Mucosa of descending colon (tissue), 3 donors: ENCODE measurements at places on chromosomes 3 and 15. TPM values are rescaled to one million over a fixed set of nuclear protein-coding genes. Genes with fewer than 3 reads are reported as not detected.

DNA sequence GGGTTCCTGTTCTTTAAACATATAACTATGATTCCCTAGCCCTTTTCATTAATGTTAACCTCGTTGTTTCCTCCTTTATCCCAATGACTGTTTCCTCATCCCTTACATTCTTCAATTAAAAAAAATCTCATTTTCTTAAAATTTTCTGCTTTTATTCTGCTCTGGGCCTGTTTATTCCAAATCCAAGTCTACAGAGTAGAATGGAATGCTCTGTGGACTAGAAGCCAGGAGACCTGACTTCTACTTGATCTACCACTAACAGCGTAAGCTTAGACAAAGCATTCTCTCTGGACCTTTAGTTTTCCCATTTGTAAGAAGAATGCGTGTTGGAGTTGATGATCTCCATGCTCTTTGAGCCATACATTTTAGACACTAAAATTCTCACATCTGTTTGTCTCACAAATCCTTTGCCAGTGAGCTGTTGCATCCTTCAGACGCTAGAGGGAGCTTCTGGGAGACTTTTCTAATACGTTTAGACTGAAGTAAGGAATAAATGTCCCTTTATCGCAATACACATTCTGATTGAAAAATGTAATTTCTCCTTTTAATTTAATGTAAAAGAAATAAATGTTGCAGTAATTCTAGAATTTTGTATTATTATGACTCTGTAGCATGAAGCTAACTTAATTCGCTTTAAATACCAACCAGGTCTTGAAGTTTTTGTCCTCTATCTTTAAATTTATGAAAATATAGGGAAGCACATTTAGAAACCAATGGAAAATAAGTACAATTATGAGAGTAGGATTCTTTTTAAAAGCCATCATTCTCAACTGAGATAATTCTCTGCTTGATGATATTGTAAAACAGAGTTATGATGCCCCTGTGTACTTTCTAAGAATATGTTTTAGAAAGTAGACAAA, 21.7 kb upstream of the GMNC start:
- no peak for DNase-seq

- no peak for DNase-seq
These were observed 100.8 kb downstream of the EEFSEC start for GRCh38 chr3:128254066-128254590.

- DNase-seq, result no peak
These were observed 12.5 kb downstream of the XYLB start for GRCh38 chr3:38359038-38359437.

GRCh38 chr15:31352911-31353811, 26.5 kb downstream of the KLF13 start:
- peak; percentile 84 for DNase-seq

- DNase-seq, result no peak
These were observed 18.4 kb downstream of the ZNF860 start for GRCh38 chr3:31999907-32000439.

LRRC49 gene
- total RNA-seq, result 5.7 TPM

GOLGA8R gene
- 3.6 TPM for total RNA-seq

DNA sequence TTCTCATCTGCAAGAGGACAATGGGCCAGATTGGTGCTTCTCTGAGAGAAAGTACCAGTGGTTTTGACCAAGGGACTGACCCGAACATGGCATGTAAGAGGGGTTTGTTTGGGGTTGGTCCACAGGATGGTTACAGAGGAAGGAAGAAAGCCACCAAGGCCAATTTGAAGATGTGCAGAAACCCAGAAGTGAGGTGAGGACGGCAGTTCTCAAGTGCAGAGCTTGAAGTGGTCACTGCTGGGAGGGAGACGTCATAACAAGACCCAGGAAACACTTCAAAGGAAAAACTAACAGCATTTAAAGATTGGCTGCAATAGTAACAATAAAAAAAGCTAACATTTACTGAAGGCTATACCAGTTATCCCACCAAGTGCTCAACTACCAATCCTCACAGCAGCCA, 29.1 kb downstream of the LIPC start:
- no peak for DNase-seq

GRCh38 chr3:40872258-40872920, 326.9 kb upstream of the CTNNB1 start:
- DNase-seq, result no peak

TNFAIP8L3 gene
- total RNA-seq, result 8.2 TPM

GRCh38 chr3:136332302-136332701, 82.2 kb downstream of the PCCB start:
- no peak for DNase-seq

DNA sequence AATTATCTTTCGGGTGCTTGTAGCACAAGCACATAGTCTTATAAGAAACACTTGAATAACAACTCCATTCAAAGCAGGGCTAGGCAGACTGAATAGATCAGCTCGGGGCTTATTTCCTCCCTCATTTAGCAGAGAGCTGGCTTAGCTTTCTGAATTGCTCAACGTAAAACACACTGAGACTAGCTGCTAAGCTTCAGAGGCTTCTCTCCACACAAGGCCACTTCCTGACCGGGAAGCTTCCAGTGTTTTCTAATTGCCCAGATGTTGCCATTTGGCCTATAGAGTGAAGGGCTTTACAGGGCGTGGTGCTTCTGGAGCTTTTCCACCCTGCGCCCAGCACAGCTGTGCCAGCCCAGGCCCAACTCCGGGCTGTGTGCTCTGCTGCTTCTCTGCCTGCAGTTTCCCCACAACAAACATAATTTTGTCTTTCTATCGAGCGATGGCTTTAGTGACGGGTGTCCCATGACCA, 16.6 kb downstream of the FAM240A start:
- DNase-seq, result peak; percentile 77

PLA1A gene
- 0.58 TPM for total RNA-seq

DNA sequence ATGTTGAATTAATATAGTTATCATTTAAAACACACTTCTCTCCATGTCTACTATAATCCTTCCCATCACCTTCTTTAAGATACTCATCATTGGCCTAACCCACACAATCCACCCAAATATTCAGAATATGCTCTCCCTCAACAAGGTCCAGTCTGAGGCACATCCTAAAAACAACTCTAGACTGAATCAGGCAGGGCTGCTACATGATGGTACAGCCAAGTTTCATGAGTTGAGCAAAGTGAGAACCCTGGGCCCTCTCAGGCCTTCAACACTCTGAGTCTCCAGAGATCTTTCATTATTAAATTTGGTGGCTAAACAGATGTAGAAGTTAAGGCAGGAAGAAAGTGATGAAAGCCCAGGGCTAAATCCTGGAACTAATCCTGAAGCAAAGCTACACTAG, 16.2 kb downstream of the ZNF148 start:
- DNase-seq, result no peak

ALDH1A3 gene
- 12.9 TPM for total RNA-seq

- DNase-seq, result no peak
These were observed 1114.8 kb downstream of the ROBO2 start for GRCh38 chr3:78154521-78155186.

GP9 gene
- total RNA-seq, result 0.90 TPM

IGSF11 gene
- not detected for total RNA-seq

DNA sequence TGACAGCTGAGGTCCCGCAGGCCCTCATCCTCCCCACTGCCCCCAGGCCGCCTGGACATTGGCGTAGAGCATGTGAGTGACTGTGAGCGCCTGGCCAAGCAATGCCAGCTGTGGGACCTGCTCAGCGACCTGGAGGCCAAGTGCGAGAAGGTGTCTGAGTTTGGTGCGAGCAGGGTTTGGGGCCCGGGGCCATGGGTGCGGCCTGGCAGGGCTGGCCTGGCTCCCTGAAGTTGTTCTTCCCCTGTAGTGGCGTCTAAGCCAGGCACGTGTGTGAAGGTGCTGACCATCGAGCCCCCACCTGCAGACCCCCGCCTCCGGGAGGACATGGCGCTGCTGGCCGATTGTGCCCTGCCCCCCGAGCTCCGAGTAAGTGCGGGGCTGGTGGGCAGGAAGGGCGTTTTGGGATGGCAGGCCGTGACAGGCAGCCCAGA, 4.2 kb downstream of the ABTB1 start:
- peak; percentile 17 for DNase-seq

PLA2G4D gene
- 0.49 TPM for total RNA-seq

LDHAL6B gene
- total RNA-seq, result not detected

GRCh38 chr3:106004137-106004681, 135.4 kb upstream of the CBLB start:
- no peak for DNase-seq

VGLL3 gene
- total RNA-seq, result 1.5 TPM

IL20RB gene
- total RNA-seq, result 1.7 TPM

- DNase-seq, result no peak
These were observed 91.7 kb downstream of the PIK3R4 start for GRCh38 chr3:130654921-130655320.

- DNase-seq, result no peak
These were observed 29.5 kb upstream of the ULK4 start for GRCh38 chr3:41991437-41991836.

GRCh38 chr3:195103623-195104022, 167.3 kb downstream of the XXYLT1 start:
- DNase-seq, result no peak

DNA sequence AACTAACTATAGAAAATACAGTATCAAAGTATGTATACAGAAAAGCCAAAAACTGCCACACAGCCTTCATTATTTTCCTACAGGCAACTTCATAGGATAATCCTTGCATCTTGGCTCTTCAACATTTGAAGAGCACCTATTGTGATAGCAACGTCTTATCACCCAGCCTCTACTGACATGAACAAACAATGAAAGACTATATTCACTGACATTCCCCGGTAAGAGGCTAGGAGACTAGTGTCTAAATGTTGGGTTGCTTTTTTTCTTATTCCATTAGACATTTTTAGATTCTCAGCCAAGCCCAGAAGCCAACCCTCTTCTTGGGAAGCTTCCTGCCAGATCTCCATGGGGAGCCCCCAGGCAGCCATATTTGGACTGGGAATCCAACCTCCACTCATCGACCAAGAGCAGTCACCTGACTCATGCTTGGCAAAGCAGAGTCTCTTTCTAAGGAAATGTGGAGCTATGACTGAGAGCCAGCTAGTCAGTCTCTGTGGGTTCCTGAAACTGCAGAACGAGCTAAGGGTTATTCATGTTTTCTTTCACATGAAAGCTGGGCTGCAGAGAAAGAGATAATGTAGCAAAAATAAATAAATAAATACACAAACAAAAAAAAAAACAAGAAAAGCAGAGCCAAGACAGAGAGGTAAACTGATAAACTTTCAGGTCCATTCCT, 227.5 kb downstream of the MAGI1 start:
- no peak for DNase-seq

DNA sequence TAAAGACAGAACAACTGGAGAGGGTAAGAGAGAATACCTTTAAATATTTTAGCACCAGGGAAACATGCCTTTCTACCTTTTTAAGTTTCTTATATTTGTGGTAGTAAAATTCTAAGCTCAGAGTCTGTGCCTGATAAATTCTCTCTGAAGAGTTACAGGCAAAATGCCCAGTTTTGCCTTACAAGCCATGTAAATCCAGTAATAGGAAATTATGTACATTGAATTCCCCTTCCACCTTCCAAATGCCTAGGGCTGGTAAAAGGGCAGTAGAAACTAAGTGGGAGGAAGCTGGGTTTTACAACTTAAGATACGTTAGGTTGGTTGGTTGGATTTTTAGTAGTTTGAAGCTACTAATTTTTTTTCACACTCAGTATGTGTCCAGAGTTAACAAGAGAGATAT, 43.1 kb upstream of the TP63 start:
- DNase-seq, result no peak

AHSG gene
- not detected for total RNA-seq

MFAP1 gene
- total RNA-seq, result 19.9 TPM

DNA sequence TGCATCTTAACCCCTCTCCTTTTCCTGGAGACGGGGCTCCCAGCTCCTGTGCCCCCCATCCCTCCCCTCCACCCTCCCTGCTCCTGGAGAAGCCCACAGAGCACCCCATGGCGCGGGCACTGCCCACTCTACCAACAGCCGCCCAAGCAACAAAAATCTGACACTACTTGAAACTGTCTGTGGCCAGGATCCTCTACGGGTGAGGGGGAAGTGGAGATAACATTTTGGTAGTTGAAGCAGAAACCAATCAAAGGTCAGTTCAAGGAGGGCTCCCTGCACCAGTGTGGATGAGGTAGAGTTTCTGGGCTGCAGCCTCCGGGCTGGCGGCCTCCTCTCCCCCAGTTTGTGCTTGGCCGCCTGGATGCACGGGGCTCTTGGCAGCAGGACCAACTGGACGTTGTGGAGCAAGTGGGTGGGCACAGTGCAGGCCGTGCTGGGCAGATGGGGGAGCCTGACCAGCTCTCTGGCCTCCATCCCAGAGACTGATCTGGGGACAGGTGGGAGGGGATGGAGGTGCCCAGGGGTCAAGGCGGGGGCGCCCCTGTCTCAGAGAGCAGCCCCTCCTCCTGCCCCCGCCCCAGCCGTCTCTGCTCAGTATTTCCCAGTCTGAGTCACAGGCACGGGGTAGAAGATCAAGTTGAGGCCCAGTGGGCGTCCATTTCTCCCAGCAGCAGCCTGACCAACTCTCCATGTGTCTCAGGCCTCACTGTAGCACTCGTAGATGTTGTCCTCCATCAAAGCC, 12.8 kb downstream of the H1-8 start:
- DNase-seq, result peak; percentile 17

- no peak for DNase-seq
These were observed 94.0 kb downstream of the CYP19A1 start for GRCh38 chr15:51244423-51244869.

- peak; percentile 65 for DNase-seq
These were observed 38.0 kb upstream of the XCR1 start for GRCh38 chr3:46065294-46065705.

- no peak for DNase-seq
These were observed 91.2 kb upstream of the VEPH1 start for GRCh38 chr3:157594413-157594812.

UTS2B gene
- not detected for total RNA-seq

GRCh38 chr3:147886879-147887278, 477.7 kb downstream of the ZIC1 start:
- no peak for DNase-seq

DNA sequence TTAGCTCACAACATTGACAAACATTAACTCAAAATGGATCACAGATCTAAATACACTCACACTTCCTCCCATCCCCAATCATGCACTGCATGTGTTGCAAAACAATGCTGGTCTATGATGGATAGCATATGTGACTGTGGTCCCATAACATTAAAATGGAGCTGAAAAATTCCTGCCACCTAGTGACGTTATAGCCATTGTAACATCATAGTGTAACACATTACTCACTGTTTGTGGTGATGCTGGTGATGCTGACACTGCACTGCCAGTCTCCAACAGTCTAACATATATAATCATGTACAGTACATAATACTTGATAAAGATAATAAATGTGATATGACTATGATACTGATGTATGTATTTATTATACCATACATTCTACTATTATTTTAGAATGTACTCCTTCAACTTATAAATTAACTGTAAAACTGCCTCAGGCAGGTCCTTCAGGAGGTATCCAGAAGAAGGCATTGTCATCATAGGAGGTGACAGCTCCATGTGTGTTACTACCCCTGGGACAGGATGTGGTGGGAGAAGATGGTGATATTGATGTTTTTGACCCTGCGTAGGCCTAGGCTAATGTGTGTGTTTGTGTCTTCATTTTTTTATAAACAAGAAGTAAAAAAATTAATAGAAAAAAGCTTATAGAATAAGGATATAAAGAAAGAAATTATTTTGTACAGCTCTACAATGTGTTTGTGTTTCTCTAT, 41.3 kb downstream of the TXNRD3 start:
- DNase-seq, result no peak
